ENCODE measurements at places on chromosomes 16 and 17.
A peak's percentile ranks its signal among the peaks of the same experiment; 100 is the strongest.

GRCh38 chr17:6066183-6066948, 3.8 kb upstream of the WSCD1 start:
- no peak for DNase-seq

GRCh38 chr16:14301169-14302030, 230.3 kb downstream of the MRTFB start:
- no peak for DNase-seq

DNA sequence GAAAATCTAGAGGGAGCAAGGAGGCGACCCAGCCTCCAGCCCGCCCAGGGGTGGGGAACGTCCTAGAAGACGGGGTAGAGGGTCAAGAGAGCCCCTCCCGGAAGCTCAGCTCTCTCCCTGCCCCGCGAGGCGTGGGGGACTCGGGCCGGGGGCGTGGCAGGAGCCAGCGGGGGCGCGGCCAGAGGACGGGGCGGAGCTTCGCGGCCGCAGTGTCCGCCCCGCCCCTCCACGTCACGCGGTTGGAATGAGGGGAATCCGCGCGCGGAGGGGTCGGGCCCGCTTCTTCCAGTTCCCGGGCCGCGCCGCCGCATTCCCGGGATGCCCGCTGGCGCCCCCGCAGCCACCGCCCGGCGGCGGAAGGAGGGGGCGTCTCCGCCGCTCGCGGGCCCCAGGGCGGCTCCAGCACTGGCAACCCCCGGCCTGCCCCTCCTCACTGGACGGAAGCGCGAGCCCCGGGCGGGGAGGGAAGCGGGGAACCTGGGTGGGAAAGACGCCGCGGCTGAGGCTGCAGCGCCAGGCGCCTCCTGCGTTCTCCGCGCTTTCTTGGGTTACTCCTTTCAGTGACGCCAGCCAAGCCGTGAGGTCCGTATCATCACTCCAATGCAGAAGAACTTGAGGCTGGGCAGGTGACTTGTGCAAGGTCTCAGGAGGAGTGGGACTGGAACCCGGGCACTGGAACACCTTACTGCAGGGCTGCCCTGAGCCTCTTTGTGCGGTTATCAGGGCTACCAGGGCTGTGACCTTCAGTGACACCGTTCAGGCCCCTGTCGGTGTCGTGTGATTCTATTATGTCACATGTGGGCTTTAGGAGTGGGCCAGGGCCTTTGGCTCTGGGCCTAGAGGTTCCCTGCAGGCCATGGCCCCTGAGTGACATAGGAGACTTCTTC, 4.3 kb downstream of the MYO1C start:
- DNase-seq = peak; percentile 53

GRCh38 chr16:88754912-88755744, 29.9 kb downstream of the PIEZO1 start:
- DNase-seq = no peak

DNA sequence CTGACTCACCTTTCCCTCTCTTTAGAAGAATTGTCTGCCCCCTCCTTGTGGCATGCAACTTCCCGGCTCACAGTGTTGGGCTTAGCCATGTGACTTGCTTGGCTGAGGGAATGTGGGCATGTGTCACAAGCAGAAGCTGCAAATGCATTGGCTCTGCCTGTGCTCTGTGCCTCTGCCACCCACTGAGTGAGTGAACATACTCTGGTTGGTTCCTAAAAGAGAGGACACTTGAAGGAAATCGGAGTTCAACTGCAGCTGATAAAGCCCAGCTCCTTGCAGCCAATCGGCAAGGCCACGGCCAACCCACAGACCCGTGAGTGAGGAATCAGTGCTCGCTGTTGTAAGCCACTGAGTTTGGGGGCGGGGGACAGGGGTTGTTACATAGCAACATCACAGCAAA, 10.9 kb upstream of the GINS2 start:
- no peak for DNase-seq

- no peak for DNase-seq
Measured at GRCh38 chr16:49651226-49651625, 204.7 kb downstream of the ZNF423 start.

DNA sequence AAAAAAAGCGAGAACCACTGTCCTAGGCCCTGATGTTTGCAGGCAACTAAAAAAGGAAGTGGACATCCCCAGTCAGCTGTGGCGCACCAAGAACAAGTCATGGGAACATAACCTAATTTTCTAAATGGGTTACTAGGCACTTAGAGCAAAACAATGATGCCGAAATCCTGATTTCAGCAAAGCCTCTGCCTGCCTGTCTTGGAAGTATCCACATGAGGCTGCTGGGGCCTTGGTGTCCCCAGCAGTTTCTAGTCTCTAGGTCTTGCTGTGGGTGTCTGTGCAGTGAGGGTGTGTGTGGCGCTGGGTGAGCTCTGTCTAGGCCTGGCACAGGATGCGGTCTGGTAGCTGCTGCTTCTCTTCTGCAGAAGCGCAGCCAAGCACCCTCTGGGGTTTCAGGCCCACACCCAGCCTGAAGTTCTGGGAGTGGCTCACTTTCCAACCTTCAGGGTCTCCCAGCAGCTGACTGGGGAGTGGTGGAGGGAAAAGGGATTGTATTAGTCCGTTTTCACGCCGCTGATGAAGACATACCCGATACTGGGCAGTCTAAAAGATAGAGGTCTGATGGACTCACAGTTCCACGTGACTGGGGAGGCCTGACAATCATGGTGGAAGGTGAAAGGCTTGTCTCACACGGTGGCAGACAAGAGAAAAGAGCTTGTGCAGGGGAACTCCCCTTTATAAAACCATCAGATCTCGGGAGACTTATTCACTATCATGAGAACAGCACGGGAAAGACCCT, 21.1 kb downstream of the STH start:
- DNase-seq = peak; percentile 21

- DNase-seq = no peak
Measured at GRCh38 chr17:82231562-82232321, 2.9 kb downstream of the SLC16A3 start.

DNA sequence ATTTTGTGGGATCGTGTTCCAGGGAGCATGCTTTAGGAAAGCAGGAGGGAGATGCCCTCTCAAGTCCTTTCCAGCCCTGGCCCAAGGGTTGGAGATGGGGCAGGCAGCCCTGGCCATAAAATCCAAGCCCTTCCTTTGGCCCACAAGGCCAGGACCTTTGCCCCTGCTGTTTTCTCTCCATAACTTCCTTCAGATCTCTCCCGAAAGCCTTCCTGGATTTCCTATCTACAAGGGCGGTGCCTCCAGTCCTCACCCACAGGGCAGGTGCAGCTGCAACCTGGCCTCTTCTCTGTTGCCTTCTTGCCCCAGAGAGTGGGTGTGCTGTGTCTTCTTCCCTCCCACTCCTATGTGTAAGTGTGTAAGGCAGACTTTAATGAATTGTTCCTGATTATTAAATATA, 8.5 kb upstream of the PDP2 start:
- DNase-seq = no peak

DNA sequence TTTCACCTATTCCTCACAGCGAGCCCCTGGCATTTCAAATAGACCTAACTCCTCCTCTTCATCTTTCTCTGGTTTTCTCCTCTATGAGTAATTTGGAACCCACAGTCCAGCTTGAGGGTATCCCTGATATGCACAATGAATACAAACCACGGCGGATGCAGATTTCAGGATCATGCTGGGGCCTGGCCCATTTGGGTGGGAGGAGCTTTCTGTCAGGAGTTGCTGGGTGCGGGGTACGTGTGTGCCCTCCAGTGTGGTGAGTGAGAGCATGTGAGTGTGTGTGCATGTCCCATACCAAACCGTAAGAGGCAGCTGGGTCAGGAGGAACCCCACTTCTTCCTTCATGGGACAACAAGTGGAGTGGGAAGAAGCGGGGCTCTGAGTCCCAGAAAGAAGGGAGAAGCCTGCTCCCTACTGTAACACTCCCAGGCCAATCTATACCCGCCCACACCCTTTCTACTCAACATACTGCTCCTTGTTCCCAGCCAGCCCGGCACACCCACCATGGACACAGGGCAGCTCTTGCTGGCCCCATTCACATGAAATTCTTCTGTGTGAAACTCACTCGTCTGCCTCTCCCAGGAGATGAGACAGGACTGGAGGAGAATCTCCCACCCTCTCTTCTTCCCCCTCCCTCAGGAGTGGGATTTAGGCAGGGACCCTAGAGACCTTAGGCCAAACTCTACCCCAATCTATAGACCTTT, 18.4 kb downstream of the CNTNAP1 start:
- no peak for DNase-seq

DNA sequence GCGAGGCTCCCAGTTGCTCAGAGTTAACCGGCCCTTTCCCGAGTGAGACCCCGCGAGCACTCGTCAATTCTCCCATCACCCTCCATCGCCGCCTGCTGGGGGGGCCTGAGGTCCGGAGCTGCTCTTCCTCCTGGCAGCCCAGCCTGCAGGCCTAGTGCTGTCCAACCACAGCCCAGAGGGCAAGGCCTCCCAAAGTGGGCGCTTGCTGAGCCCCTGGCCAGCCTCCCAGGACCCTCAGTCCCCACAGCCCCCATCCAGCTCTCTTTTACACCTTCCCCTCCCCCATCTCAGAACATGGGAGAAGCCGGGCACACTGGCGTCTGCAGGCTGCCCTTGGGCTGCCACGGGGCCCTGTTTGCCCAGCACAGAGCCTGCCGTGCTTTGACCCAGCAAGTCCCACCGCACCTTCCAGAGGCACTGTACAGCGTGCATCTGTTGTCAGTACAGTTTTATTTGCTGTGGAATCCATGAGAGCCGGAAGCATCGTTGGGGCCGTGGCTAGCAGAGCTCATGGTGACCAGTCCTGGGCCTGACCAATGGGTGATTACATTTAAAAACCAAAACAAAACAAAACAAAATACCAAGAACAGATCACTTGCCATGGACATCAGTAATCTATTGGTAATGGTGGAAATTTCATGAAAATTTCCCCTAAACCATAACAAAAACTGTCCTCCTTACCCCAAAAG, 96.1 kb upstream of the CBX4 start:
- DNase-seq = no peak

DNA sequence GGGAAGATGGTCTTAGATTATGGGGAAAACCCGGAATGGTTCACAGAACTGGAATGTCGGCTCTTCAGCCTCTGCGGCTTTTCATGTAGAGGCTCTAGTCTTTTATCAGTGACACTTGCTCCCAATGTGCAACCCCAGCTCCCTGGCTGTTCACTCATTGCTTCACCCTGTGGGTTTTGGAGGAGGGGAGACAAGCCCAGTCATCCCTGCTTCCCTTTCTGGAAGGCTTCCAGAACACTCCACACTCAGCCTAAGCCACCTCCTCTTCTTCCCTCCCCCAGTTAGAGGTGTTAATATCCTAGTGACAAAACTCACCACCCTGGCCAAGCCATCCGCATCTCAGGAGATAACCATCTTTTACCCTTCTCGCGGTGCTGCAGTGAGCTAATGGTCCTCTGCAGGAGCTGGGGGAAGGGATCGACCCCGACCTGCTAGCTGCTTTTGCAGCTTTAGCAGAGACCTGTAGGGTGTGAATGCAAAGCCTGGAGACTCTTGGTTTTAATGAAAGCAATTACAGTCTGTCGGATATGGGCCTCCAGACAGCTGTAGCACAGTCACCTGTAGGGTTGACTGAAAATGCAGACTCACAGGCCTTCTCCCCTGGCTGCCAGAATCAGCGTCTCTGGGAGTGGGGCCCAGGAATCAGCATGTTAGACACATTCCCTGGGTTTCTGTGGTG, 24.3 kb upstream of the LASP1NB start:
- DNase-seq = no peak

GRCh38 chr17:1904273-1905182, 74.7 kb downstream of the RPA1 start:
- DNase-seq = no peak

GRCh38 chr17:21283482-21284318, 811 bp upstream of the MAP2K3 start:
- peak; percentile 18 for DNase-seq

GRCh38 chr17:34302636-34303035, 16.6 kb upstream of the CCL8 start:
- DNase-seq = no peak

DNA sequence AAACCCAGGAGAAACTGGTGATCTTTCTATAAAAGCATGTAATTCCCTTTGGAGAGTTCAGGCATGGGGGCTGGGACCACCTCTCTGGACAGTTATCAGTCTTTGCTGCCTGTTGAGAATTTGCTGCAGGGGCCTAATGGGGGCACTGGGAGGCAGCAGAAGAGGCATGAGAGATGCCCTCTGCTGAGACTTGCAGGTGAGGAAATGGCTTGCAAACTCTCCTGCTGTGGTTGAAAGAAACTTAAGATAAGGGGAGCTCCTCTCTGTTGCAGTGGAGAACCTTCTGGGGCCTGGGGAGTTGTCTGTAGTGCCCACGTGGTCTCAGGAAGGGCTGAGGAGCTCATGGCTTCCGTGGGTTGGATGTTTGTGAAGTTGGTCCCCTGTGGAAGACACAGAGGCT, 301.1 kb upstream of the FOXF1 start:
- DNase-seq = no peak

- DNase-seq = no peak
Measured at GRCh38 chr17:79950751-79951150, 84.9 kb downstream of the TBC1D16 start.

DNA sequence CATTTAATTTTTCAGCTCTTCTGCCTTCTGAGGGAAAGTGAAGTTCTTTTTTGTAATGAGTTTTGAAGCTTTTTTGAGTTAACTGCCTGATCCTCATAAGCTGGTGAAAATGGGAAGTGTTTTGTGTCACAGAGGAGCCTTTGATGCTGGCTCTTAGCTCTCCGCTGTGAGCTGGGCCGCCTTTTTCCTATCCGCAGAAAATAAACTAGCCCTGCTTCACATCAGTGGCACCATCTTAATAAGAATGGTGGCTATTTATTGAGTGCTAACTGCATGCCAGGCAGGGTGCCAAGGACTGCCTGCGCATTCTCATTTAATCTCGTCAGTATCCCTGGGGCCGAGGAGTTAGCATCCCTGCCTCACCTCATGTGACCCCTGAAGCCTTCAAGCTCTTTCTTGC, 309.0 kb downstream of the CPPED1 start:
- DNase-seq = no peak

GRCh38 chr16:83835586-83836566, 28.1 kb downstream of the HSBP1 start:
- DNase-seq = no peak

- DNase-seq = no peak
Measured at GRCh38 chr17:8623591-8623990, 6.9 kb downstream of the MYH10 start.

GRCh38 chr16:6528217-6528616, 804.4 kb upstream of the RBFOX1 start:
- no peak for DNase-seq

- no peak for DNase-seq
Measured at GRCh38 chr16:34802396-34802795, 1343.0 kb downstream of the TP53TG3F start.

DNA sequence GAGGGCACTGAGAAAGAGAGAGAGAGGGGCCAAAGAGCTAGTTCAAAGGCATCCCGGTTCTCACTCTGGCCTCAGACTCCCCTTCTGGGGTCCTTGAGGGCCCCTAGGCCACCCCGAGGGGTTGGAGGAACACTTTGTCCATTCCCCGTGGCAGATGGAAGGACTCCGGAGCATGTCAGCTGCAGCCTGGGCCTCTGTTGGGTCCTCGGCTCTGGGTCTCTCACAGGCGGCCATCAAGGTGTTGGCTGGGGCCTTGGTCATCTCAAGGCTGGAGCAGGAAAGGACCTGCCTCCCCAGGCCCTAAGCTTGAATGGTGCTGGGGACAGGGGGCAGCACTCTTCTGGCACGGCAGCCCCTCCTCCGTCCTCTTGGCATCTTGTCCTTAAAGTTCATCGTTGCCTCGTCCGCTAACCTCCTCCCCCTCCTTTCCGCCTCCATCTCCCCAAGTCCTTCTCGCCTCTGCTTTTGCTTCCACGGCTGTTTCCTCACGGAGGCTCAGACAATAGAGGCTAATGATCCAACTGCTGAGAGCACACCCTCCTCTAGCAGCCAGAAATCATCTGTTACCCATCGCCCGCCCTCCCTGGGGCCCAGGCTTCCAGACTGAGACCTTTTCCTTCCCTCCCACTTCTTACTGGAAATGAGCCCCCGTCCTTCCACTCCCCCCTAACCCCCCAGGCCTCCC, 23.3 kb downstream of the CCR7 start:
- no peak for DNase-seq

All from stimulated activated CD8-positive, alpha-beta memory T cell treated with anti-CD3 and anti-CD28 coated beads, Interleukin-15, amount 100 ng/mL, for 4 hours (primary cell).